Aorta (tissue), 5 donors: ENCODE measurements at places on chromosomes 7 and 10. TPM values are rescaled to one million over a fixed set of nuclear protein-coding genes. Genes with fewer than 3 reads are reported as not detected.

Gene PRF1
- total RNA-seq: 3.2 TPM

Gene SPDYE2B
- not detected for total RNA-seq

Gene BHLHA15
- not detected for total RNA-seq

Gene RSPH10B
- total RNA-seq: not detected

Gene MTG1
- total RNA-seq: 39.3 TPM

Gene MUC3A
- 0.39 TPM for total RNA-seq

Gene NAT16
- total RNA-seq: not detected

Gene MRLN
- total RNA-seq: not detected

Gene AZGP1
- total RNA-seq: 0.63 TPM

Gene FEZF1
- total RNA-seq: not detected

Gene NDUFB2
- total RNA-seq: 124 TPM

Gene ADARB2
- not detected for total RNA-seq

Gene AEBP1
- total RNA-seq: 856 TPM

Gene LIPM
- total RNA-seq: not detected

Gene HABP2
- total RNA-seq: not detected

Gene GIMAP6
- 31.7 TPM for total RNA-seq

Gene CTAGE6
- 1.2 TPM for total RNA-seq

Gene MSMB
- not detected for total RNA-seq

Gene TAS2R4
- 1.6 TPM for total RNA-seq

Gene CCL26
- not detected for total RNA-seq

Gene BLNK
- total RNA-seq: 4.1 TPM

Gene FKBP6
- not detected for total RNA-seq

Gene CPN1
- not detected for total RNA-seq

Gene C7orf57
- total RNA-seq: not detected

Gene UBE3C
- total RNA-seq: 61.0 TPM

Gene PRRT4
- 0.23 TPM for total RNA-seq

Gene C10orf53
- total RNA-seq: not detected

Gene BMS1
- total RNA-seq: 12.8 TPM

Gene C10orf143
- total RNA-seq: 1.9 TPM

Gene CYP3A7
- total RNA-seq: not detected

Gene TMEM184A
- not detected for total RNA-seq

Gene GPRIN2
- 1.2 TPM for total RNA-seq

Gene SLC26A5
- 0.57 TPM for total RNA-seq

Gene GSAP
- 10.2 TPM for total RNA-seq

Gene VAX1
- total RNA-seq: not detected

Gene SLC29A4
- total RNA-seq: 0.88 TPM

Gene FAM25G
- not detected for total RNA-seq

Gene ZNF518A
- total RNA-seq: 18.7 TPM

Gene SEC61A2
- 7.9 TPM for total RNA-seq

Gene FAM25A
- total RNA-seq: not detected

Gene SFTPA1
- total RNA-seq: not detected

Gene OR9A2
- total RNA-seq: not detected

Gene FZD8
- total RNA-seq: 28.6 TPM

Gene GIMAP7
- 41.8 TPM for total RNA-seq

Gene MYH16
- total RNA-seq: 0.29 TPM

Gene EXOSC1
- 25.6 TPM for total RNA-seq

Gene CD36
- total RNA-seq: 138 TPM

Gene CNTNAP2
- total RNA-seq: not detected

Gene SFRP4
- total RNA-seq: 302 TPM

Gene CUBN
- 5.2 TPM for total RNA-seq

Gene ATG9B
- total RNA-seq: not detected

Gene ERVW-1
- total RNA-seq: not detected

Gene CRYGN
- 1.7 TPM for total RNA-seq
